Keratinocyte (primary cell): ENCODE measurements at places on chromosomes 1 and 21.

DNA sequence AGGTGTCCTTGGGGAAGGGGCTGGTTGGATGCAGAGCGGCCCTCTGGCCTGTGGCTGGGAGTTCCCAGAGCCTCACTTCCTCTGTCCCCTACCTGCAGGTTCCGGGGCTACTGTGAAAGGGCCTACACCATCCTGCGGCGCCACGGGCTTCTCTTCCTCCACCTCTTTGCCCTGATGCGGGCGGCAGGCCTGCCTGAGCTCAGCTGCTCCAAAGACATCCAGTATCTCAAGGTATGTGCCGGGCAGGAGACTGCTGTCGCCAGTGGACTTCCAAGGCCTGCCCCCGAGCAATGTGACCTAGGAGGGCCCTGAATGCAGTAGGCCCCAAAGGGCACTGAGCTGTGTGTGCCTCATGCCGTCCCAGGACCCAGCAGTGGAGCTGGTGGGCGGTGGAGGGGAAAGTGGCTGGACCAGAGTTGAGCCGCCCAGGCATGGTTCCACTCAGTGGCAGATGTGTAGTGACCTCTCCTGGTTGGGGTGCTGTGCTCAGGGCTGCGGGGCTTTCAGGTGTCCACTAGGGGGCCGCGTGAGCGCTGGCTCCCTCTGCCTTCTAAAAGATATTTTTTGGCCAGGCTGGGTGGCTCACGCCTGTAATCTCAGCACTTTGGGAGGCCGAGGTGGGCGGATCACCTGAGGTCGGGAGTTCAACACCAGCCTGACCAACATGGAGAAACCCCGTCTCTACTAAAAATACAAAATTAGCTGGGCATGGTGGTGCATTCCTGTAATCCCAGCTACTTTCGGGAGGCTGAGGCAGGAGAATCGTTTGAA, 73.4 kb downstream of the PIK3CD start:
- H3K27ac ChIP-seq: no peak overlapping the region
- H3K4me1 ChIP-seq: peaks cover 10% of the 10 kb centered on the region

- no peak overlapping the region for H3K27ac ChIP-seq
- no peaks in the 10 kb centered on the region for H3K4me1 ChIP-seq
- no peaks in the 10 kb centered on the region for H3K27me3 ChIP-seq
- no peak for DNase-seq
These were observed 37.8 kb downstream of the FRRS1 start for GRCh38 chr1:99728494-99729235.

DNA sequence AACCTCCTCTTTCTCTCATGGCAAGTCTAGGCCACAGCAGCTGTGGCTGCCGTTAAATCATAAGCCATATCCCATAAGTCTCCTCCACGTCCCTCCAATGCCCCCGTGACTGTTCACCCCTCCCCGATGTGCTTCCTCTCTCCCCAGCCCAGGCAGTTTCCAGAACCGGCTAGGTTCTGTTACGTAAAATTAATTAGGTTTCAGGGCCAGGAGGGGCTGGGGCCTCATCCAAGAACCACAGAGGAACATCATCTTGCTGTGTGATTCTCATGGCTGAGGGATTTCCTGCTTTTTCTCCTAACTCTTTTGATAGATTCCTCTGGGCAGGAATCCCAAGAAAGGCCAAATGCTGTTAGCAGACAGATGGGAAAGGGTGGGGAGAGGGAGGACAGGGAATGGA, 141.8 kb upstream of the AJAP1 start:
- no peak overlapping the region for H3K27ac ChIP-seq
- H3K36me3 ChIP-seq: no peaks in the 10 kb centered on the region
- no peaks in the 10 kb centered on the region for H3K27me3 ChIP-seq
- no peak for DNase-seq
- no peaks in the 10 kb centered on the region for H3K4me1 ChIP-seq

DNA sequence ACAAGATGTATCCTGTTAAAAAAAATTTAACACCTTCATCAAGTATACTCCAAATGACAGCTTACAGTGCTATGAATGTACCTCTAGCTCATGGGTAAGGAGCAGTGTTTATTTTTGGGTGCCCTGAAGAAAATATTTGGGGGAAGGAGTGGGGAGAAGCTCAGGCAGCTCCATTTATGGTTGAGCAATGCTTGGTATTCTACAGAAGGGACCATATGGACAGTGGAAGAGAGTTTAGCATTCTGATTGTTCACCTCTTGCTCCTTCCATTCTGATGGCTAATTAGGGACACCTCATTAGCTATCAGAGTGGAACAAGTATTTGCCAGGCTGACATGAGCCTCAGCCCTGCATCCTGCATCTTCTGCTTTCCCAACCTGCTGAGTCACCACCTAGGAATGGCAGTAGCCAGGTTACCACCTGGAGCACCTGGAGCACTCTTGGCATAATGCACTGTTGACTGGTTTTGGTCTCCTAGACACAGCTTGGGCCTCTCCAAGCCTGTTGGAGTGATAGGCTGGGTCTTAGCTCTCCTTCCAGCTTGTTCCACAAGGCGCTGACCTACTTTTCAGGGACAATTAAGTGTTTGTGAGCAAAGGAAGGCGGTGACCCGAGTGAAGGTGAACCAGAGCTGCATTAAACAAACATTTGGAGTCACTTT, 62.0 kb upstream of the MACF1 start:
- peak; percentile 93 for DNase-seq
- peak overlapping the region; percentile 5 for H3K4me3 ChIP-seq
- peak overlapping the region; percentile 82 for H3K27ac ChIP-seq
- peaks cover 65% of the 10 kb centered on the region for H3K4me1 ChIP-seq
- H3K36me3 ChIP-seq: no peaks in the 10 kb centered on the region

GRCh38 chr1:117051224-117052064, 8.7 kb upstream of the TTF2 start:
- DNase-seq: no peak
- H3K4me1 ChIP-seq: peaks cover 12% of the 10 kb centered on the region
- H3K4me3 ChIP-seq: peak overlapping the region; percentile 46
- H3K36me3 ChIP-seq: no peaks in the 10 kb centered on the region
- no peaks in the 10 kb centered on the region for H3K27me3 ChIP-seq
- H3K27ac ChIP-seq: peak overlapping the region; percentile 73
